ENCODE measurements at places on chromosomes 2 and 18.

GRCh38 chr18:45355944-45356520, 259.2 kb upstream of the SLC14A2 start:
- no peak for DNase-seq

- DNase-seq = no peak
Measured at GRCh38 chr2:105338020-105338385, 663 bp downstream of the C2orf49 start.

GRCh38 chr2:170842785-170843184, 26.1 kb downstream of the GAD1 start:
- no peak for DNase-seq

- no peak for DNase-seq
Measured at GRCh38 chr18:57943723-57944122, 100.3 kb upstream of the NEDD4L start.

DNA sequence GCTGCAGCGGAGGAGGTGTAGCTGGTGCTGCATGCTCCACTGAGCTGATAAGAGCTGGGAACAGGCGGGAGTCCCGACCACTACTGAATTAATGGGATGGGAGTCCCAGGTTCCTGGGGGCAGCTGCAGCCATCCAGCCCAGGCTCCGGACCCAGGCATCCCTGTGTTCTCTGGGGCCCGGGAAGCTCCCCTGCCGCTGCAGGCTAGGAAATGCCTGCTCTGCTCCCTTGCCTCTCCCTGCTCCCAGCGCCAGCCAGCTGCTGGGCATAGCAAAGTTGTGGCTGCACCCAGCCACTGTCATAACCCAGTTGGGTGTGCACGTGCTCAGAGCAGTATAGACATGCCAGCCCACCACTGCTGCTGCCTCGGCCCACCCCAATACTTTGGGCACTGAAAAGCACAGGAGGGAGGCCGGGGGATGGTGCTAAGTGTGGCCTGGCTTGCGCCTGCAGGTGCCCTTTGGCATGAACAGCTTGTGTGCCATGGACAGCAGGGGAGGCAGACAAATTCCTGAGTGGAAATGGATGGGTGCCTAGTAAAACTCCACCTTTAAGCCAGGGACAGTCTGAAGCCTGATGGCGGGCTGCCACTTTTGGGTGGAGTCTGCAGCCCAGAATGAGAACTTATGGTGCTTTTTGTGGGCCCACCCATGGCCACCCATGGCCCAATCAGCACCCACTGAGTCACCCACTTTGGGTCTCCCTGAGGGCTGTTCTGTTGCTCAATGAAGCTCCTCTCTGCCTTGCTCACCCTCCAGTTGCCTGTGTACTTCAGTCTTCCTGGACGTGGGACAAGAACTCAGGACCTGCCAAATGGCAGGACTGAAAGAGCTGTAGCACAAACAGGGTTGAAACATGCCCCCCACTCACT, 219.3 kb upstream of the TMEFF2 start:
- no peak for DNase-seq

Measured in naive B cell (primary cell).